ENCODE measurements at places on chromosomes 3 and 15. TPM values are rescaled to one million over a fixed set of nuclear protein-coding genes. Genes with fewer than 3 reads are reported as not detected.

The STAC gene
- 16.7 TPM for total RNA-seq

The ZPLD1 gene
- 0.21 TPM for total RNA-seq

The GP5 gene
- 0.15 TPM for total RNA-seq

The LDHAL6B gene
- not detected for total RNA-seq

The DLL4 gene
- 10.4 TPM for total RNA-seq

The CFAP44 gene
- total RNA-seq, result 6.1 TPM

The NOP10 gene
- 169 TPM for total RNA-seq
